ENCODE measurements at places on chromosomes 3 and 15.
A peak's percentile ranks its signal among the peaks of the same experiment; 100 is the strongest.

GRCh38 chr15:98217356-98217755 is 256.9 kb downstream of the ARRDC4 start:
- DNase-seq: no peak

DNA sequence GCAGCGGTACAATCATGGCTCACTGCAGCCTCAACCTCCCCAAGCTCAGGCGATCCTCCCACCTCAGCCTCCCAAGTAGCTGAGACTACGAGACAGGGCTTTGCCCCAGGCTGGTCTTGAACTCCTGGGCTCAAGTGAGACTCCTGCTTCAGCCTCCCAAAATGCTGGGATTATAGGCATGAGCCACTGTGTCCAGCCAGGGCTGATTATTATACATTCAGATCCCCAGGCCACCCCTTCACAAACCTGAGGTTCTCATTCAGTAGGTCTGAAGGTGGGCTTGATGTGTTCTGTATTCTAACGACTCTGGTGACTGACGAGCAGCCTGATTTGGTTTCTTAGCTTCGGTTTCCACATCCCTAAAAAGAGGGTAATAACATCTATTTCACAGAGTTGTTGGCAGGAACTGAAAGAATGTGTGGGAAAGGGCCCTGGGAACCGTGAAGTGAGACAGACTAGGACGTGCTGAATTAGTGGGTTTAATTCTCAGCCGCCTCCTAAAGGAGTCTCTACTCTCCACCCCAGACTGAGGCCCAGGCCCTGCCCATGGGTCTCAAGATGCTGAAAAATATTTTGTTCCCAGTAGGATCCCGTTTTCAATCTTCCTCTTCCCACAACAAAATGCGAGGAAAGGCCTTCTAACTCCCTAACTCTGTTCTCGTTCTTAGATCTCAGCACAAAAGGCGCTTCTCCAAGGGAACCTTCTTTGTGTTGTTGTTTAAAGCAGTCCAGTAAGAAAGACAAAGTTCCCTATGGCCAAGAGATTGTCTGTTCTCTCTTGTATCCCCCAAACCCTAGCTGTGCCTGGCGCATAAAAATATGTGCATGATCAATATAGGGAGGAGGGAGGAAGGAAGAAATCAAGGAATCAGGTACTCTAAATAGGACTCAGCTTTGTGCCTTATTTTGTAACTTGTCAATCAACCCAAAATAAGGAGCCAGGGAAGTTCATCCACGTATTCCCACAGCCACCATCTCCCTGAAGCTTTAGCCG is 210.0 kb upstream of the TOPAZ1 start:
- no peak for DNase-seq

GRCh38 chr3:174775603-174776002 is 83.5 kb upstream of the NAALADL2 start:
- DNase-seq: no peak

DNA sequence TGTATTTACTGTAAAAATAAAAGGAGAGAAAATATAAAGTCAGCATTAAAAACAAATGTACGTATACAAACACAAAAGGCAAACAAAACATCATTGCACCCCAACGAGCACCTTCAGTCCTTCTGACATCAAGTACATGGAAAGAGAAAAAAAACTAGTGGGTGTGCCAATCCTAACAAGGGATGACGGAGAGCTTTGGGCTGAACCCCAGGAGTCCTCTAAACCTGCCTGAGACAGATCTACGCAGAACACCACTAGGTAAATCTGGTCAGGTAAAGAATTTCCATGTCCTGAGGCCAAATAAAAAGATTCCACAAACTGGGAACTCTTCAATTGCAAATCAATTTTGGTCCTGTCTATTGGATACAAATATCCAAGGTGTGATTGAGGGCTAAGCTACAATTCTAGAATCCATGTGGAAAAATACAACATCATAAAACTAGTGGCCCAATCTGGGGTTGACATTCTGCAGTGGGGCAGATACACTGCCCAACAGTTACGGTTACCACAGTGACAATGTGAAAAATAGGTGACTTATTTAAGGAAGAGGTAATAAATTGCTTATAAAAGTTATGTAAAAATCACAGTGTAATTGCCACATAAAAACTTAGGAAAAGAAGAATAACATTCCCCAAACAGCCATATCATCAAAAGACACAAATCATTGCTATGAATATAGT is 14.2 kb downstream of the IFT80 start:
- no peak for DNase-seq

DNA sequence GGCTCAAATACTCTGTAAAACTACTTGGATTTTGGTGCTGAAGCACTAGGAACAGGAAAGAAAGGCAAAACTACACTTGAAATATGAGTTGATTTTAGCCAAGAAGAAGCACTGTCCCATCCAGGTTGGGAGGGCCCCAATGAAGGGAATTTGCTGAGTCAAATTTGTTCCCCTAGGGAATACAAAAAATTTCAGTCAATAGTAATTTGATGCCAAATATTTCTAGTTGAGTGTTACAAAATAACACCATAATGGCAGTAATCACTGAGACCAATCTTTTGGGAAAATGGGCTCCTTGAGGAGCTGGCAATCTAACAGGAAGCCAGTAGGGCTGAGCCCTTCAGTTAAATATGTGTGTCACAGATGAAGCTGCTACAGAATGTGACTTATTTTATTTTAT is 896.9 kb downstream of the DIPK2A start:
- DNase-seq: no peak

GRCh38 chr15:75360391-75360790 is 8.0 kb downstream of the MAN2C1 start:
- no peak for DNase-seq

DNA sequence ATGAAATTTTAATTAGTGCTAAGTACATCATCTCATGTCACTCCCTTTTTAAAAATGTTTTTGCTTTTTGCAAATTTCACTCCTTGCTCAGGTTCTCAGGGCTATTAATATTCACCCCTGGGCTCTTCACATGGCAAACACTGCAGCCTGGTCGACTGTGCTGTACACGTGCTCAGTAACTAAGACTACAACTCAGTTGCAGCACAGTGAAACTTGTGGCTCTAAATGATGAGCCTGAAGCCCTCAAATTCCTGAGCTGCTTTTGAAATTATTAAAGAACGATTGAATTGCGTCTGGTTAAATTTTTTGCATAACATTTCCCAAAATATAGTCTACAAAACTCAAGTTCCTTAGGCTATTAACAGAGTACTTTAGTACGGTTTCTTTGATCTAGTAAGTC is 159.3 kb upstream of the C2CD4B start:
- DNase-seq: no peak

- no peak for DNase-seq
These were observed 1005.2 kb upstream of the CADM2 start for GRCh38 chr3:83953417-83954089.

DNA sequence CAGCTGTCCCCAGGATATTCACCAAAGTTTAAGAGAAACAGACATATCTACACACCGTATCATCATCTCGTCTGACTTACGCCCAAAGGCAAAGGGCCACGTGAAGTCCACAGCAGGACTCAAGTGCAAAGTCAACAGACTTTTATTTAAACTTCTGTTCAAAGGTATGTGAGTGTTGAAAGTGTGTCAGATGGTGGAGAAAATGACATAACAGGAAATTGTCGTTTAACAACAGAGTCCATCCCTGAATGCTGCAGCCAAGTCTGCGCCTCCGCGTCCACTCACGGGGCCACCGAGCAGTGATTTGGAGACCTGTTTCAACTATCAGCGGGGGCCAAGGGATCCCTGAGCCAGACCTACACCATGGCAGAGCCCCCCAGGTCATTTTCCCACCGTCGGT is 165.6 kb downstream of the XXYLT1 start:
- DNase-seq: no peak

GRCh38 chr15:29031502-29032228 is 145.9 kb downstream of the APBA2 start:
- no peak for DNase-seq

- no peak for DNase-seq
These were observed 44.4 kb downstream of the CSNK1G1 start for GRCh38 chr15:64311566-64311965.

- DNase-seq: no peak
These were observed 223.6 kb downstream of the CACNA2D3 start for GRCh38 chr3:54345847-54346375.

DNA sequence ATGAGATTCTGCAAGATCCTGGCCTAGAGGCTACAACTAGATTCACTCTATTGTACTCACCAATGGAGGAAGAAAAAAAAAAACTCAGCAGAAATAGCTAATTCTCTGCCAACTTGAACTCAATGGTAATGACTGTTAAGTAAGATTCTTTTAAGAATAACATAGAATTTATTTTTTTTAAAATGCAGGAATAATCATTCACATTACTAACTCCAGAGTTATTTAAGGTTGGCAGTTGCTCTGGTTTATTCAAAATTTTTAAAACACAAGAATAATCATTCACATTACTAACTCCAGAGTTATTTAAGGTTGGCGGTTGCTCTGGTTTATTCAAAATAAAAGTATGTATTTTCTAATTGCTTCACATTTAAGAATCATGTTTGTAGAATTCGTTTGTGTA is 1071.9 kb downstream of the IGSF11 start:
- DNase-seq: no peak

DNA sequence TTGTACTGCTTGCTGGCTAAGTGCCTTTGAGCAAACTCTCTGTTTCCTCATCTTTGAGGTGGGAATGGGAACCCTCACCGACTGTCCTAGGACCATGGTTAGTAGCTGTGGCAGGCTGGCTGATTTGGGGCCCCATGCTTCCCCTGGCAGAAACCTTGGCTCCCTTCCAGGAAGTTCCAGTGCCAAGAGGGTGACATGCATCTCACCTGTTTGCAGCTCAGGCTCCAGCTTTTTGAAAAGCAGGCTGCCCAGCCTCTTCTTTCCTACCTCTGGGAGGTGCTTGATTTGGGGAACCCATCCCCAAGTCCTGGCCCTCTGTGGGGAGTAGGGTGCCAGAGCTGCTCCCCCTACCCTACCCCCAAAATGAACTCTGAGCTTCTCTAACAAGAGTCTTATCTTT is 50.8 kb downstream of the RAB11A start:
- no peak for DNase-seq

- peak; percentile 3 for DNase-seq
These were observed at the start of gene MITF for GRCh38 chr3:69739204-69740102. Gene MITF, plus strand, starts transcription at chr3:69739464. Its CDS starts 134 bp downstream, at chr3:69739598.

GRCh38 chr3:55716611-55717225 is 229.6 kb upstream of the WNT5A start:
- no peak for DNase-seq

GRCh38 chr15:57635300-57635909 is 43.7 kb downstream of the MYZAP start:
- no peak for DNase-seq

- DNase-seq: no peak
These were observed 102.7 kb downstream of the SLCO3A1 start for GRCh38 chr15:91956026-91956723.

GRCh38 chr3:32307591-32307990 is 69.1 kb downstream of the CMTM8 start:
- DNase-seq: no peak

- no peak for DNase-seq
These were observed 34.8 kb upstream of the DCUN1D1 start for GRCh38 chr3:183015185-183015584.

DNA sequence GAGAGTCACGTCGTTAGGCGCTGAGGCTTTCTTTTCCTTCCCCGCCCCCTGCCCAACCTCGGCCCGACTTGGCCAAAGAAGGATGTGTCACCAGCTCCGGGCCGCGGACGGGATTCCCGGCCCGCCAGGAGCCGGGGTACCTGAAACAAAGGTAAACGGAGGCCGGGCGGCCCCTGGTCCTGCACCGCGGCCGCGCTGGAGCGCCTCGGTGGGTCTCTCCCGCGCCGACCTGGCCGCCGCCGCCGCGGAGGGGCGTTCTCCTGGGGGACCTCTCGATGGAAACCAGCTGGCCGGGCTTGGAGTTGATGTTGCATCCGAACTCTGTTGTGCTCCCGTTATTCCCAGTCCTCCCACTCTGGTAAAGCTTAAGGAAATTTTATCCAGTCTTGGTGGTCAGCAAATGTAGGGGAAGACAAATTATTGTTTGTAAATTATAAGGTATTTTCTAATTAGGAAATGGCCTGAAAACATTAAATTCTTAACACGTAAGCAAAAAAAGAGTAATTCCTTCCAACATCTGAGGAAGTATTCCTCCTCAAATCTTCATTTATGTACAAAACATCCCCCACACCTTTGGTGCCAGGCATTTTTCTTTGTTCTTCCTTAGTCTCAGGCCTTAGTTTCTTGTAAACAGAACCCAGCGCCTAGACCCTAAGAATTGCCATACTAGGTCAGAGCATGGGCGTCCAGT is 888 bp downstream of the PPP2R3A start:
- DNase-seq: no peak

DNA sequence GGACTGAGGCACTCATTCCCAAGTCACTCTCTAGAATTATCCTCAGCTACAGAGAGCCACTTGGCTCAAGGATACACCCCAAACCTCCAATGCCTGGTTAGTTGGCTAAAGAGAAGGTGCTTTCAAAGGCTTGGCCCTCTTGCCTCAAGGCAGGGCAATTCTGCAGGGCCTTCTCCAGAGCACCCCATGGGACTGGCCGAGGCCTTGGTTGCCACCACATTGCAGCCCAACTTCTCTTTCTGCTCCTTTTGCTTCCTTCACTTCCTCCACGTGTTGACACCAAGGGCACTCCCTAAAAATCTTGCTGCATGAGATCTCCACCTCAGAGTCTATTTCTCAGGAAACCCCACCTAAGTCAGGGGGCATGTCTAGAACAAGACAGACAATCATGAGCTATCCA is 36.7 kb downstream of the MEGF11 start:
- no peak for DNase-seq

DNA sequence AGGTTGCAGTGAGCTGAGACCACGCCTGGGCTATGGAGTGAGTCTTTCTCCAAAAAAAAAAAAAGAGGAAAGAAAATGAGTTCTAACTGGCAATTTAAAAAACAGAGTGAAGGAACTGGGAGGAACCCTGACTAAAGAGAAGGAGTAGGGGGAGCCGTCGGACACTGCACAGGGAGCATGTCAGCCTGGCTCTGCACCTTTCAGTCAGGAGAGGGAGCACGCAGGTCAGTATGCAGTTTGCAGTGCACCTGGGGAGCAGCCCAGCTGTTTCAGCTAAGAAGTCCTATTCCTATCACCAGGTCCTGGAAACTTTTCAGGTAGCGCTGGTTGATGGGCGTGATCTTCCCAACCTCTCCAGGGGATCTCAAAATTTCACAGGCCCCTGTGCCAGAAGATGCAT is 14.9 kb upstream of the ZXDC start:
- DNase-seq: no peak
